ENCODE measurements at places on chromosomes 3 and 15.

DNA sequence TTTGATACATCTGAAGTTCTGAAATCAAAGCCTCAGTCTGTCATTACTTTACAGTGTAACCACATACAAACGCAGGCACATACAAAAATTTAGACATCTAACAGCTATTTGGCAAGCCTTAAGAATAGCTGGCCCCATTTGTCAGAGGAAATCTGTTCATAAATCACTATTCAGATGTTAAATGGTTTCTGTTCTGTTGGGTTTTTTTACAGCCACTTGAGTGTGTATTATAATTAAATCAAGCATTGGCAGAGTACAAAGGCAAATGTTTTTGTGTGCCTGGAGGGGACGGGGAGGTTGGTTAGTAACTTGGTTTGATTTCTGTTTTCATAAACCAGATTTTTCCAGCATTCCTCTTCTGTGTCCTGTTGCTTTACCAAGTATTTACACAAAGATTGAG, 24.1 kb downstream of the PIGB start:
- peak; percentile 27 for DNase-seq

DNA sequence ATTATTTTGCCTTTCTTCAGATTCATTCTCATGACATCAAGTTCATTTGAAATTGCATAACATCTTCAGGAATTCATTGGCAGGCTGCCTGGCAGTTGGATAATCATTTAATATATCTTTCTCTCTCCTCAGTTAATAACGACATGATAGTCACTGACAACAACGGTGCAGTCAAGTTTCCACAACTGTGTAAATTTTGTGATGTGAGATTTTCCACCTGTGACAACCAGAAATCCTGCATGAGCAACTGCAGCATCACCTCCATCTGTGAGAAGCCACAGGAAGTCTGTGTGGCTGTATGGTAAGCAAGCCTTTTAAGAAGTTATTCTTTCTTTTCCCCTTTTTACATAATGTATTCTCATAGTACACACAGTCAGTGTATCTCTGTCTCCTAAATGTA, 38.2 kb downstream of the TGFBR2 start:
- no peak for DNase-seq

- peak; percentile 28 for DNase-seq
These were observed 125.6 kb downstream of the ETFA start for GRCh38 chr15:76185716-76186115.

DNA sequence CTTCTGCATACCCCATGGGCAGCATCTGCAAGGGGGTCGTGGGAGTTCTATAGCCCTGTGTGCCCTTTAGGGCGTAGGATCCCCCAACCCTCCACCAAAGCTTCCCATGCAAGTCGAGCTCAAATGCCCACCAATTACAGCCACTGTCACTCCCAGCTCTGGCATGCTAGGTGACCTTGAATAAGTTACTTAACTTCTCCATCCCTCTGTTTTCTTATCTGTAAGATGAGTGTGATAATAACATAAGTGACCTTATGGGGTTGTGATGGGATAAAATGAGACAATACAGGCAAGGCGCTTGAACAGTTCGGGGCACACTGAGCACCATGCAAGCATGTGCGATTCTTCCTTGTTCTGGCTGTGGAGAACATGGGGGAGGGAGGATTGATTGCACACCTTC, 74.8 kb upstream of the POMGNT2 start:
- no peak for DNase-seq

- DNase-seq, result no peak
These were observed 87.6 kb downstream of the FOXP1 start for GRCh38 chr3:71495708-71496472.

Data from tongue (tissue), 3 donors.